ENCODE measurements at places on chromosomes 7 and 10.
A peak's percentile ranks its signal among the peaks of the same experiment; 100 is the strongest.

GRCh38 chr10:43259213-43259991 is 7.5 kb downstream of the RASGEF1A start:
- DNase-seq: no peak
- no peak overlapping the region for H3K4me3 ChIP-seq
- H3K36me3 ChIP-seq: no peaks in the 10 kb centered on the region
- peaks cover 7% of the 10 kb centered on the region for H3K27me3 ChIP-seq
- H3K4me1 ChIP-seq: peaks cover 6% of the 10 kb centered on the region
- no peak overlapping the region for H3K27ac ChIP-seq

DNA sequence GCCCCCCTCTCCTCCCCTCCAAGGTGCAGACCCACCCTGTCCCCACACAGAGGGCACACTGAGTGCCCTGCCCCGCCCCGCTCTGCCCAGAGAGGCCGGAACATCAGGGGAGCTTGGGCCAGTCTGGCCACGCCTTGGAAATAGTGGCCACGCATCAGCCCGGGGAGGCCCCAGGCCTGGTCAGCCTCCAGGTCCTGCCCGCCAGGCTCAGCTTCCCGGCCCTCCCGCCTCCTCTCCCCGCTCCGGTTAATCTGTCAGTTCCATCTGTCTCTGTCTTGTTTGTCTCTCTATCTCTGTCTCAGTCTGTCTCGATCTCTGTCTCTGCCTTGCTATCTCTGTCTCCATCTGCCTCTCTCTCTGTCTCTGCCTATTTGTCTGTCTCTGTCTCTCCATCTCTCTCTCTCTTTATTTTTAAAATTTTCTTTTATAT is 28.9 kb upstream of the TNRC18 start:
- H3K4me1 ChIP-seq: no peaks in the 10 kb centered on the region
- no peaks in the 10 kb centered on the region for H3K36me3 ChIP-seq
- no peak overlapping the region for H3K4me3 ChIP-seq
- peak overlapping the region; percentile 4 for H3K27ac ChIP-seq

DNA sequence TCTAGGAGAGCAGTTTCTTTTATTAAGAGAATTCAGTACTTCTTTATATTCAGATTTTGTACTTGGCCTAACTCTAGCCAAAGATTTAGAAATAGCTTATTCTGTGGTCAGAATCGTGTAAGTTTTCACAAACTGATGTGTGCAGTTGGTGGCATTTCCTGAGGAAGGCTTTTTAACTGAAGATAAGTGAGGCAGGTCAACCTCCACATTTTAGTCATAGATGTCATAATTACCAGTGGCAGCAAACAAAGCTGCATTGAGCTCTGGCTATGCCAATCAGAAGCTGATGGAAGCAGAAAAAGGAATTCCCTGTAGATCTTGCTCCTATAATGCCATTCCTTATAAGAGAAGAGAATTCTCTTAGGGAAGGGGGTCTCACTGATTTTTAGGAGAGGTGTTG is 141.3 kb upstream of the SP8 start:
- H3K4me1 ChIP-seq: no peaks in the 10 kb centered on the region
- H3K27me3 ChIP-seq: no peaks in the 10 kb centered on the region
- H3K36me3 ChIP-seq: no peaks in the 10 kb centered on the region

DNA sequence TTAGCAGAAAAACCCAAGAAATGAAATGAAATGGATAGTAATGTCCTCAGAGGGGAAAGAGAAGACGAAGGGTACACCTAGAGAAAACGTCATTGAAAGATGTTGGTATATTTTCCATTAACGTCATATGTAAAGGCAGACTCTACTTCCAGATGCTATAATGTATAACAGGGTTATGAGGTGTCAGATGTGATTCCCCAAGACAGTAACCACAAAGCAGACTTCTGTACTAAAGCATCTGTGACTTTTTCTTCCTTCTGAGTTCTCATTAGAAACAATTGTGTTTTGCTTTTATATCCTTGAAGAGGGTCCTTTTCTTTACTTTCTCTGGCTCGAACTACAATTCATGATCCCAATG is 37.4 kb downstream of the LRRC72 start:
- H3K4me3 ChIP-seq: no peak overlapping the region
- no peaks in the 10 kb centered on the region for H3K36me3 ChIP-seq
- peaks cover 2% of the 10 kb centered on the region for H3K27me3 ChIP-seq
- no peak overlapping the region for H3K27ac ChIP-seq
- peaks cover 13% of the 10 kb centered on the region for H3K4me1 ChIP-seq
- no peak for DNase-seq

GRCh38 chr7:104902183-104902582 is 111.8 kb upstream of the KMT2E start:
- H3K4me3 ChIP-seq: no peak overlapping the region
- peaks cover 16% of the 10 kb centered on the region for H3K27me3 ChIP-seq
- peaks cover 10% of the 10 kb centered on the region for H3K4me1 ChIP-seq
- no peak overlapping the region for H3K27ac ChIP-seq

DNA sequence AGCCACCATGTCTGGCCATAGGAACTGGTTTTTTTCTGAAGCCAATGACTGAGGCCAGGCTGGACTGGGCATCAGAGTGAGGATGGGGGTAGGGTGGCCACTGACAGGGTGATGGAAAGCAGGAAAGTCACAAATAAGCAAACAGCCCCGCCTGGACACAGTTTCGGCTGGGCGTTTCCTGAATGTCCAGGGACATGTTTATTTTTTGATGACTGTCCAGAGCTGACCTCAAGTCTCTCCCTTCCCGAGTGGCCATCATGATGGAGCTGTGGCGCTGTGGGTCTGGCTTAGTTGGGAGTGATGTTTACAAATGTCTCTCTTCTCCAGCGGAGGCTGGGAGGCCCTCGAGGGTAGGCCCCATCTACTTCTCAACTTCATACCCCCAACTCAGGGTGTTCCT is 37.1 kb upstream of the COMTD1 start:
- H3K4me3 ChIP-seq: no peak overlapping the region
- DNase-seq: no peak
- H3K27me3 ChIP-seq: peaks cover 5% of the 10 kb centered on the region
- H3K4me1 ChIP-seq: no peaks in the 10 kb centered on the region
- H3K27ac ChIP-seq: no peak overlapping the region

- H3K27me3 ChIP-seq: peaks cover 20% of the 10 kb centered on the region
- H3K36me3 ChIP-seq: peaks cover 6% of the 10 kb centered on the region
- H3K4me3 ChIP-seq: peak overlapping the region; percentile 34
- DNase-seq: no peak
- peaks cover 40% of the 10 kb centered on the region for H3K4me1 ChIP-seq
- peak overlapping the region; percentile 25 for H3K27ac ChIP-seq
Measured at GRCh38 chr10:128147064-128147463, 20.8 kb upstream of the MKI67 start.

DNA sequence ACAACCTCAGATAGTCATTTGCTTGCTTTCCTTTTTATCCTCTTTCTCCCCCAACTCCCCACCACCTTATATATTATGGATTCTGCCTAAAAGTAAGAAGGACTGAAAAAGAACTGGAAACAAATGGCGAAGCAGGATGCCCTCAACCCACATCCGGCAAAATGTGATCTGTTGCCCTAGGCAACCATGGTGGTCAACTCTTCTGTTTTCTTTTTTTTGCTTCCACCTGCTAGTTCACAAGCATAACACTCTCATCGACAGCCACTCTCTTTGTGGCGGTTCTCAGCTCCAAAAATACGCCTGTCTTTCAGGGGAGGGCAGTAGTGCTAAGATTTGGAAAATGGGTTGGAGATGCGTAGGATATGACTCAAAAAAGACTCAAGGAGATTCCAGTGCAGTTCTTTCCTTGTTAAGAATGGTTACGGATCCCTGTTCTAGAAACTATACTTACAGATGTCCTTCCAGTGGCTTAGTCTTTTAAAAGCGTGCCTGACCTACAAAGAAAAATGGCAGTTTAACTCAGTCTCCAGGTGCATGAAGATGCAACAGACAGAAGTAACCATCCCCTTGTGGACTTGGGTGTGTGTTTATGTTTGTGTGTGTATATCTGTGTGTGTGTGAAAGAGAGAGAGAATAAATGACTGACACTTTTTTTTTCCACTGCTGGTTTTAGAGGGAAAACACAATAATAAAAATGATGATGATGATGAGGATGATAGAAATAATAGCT is 10.7 kb downstream of the APBB1IP start:
- no peaks in the 10 kb centered on the region for H3K27me3 ChIP-seq
- H3K4me1 ChIP-seq: peaks cover 67% of the 10 kb centered on the region
- DNase-seq: peak; percentile 79
- peaks cover 50% of the 10 kb centered on the region for H3K36me3 ChIP-seq

DNA sequence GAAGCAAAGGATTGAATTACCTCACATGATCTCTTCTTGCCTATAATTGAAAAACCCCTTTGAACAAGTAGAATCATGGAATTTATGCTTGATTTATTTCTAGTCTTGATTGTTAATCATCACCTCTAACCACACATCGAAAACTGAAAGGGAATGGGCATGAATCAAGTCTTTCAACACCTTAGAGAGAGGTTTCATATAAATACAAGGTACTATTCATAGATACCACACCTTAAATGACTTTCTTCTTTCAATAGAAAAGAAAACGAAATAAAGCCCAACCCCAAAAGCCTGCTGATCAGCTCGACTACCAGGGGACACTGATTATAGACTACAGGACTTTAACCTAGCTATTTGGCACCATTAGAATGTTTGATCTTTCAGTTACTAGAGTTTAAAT is 128.6 kb upstream of the PTPRZ1 start:
- H3K27ac ChIP-seq: no peak overlapping the region
- DNase-seq: no peak
- no peaks in the 10 kb centered on the region for H3K36me3 ChIP-seq
- H3K4me3 ChIP-seq: no peak overlapping the region
- H3K4me1 ChIP-seq: no peaks in the 10 kb centered on the region

- H3K27ac ChIP-seq: no peak overlapping the region
- no peaks in the 10 kb centered on the region for H3K36me3 ChIP-seq
- H3K27me3 ChIP-seq: peaks cover 12% of the 10 kb centered on the region
- no peaks in the 10 kb centered on the region for H3K4me1 ChIP-seq
- DNase-seq: no peak
Measured at GRCh38 chr10:29389935-29390334, 101.1 kb downstream of the LYZL1 start.

DNA sequence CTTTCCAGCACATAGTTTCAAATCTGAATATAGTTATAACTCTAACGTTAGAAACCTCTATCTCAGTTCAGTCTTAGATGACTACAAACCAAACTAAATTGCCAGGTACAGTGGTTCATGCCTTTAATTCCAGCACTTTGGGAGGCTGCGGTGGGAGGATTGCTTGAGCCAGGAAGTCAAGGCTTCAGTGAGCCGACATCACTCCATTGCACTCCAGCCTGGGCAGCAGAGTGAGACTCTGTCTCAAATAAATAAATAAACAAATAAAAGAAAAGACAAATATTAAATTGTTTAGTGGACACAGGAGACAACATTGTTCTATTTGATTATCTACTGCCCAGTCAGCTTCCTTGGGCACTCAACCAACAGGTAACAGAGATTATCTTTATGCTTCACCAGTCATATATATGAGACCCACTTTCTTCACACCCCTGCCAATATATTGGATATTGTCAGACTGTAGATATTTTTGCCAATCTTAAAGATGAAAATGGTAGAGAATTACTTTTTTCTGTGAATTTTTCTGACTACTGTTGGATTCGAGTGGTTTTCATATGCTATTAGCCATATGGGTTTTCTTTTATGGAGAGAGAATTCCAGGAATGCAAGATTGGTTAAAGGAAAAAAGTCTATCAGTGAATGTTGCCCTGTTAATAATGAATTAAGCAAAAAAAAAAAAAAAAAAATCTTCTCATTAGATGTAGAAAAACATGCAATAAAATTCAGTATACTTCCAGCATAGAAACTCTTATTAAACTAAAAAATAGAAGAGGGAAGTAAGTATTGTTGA is 16.0 kb downstream of the HDAC9 start:
- peaks cover 15% of the 10 kb centered on the region for H3K4me1 ChIP-seq
- H3K27ac ChIP-seq: no peak overlapping the region
- H3K27me3 ChIP-seq: no peaks in the 10 kb centered on the region
- no peaks in the 10 kb centered on the region for H3K36me3 ChIP-seq
- H3K4me3 ChIP-seq: no peak overlapping the region
- no peak for DNase-seq

DNA sequence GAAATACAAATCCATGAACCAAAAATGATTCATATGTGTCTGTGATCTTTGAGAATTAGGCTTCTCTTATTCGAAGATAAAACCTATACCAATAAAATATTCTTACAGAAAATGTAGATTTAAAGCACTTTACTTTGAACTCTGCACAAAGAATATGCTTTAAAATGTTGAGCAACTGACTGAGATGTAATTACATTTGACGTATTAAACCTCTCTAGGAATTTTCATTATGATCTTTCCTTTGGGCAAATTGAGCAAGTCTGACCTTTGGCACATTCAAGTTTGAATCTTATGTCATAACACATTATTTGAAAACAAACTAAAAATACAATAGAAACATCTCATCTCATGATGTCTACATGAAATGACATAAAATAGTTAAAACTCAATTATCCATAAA is 69.2 kb upstream of the AHR start:
- no peak overlapping the region for H3K4me3 ChIP-seq
- H3K27me3 ChIP-seq: no peaks in the 10 kb centered on the region
- no peak for DNase-seq

DNA sequence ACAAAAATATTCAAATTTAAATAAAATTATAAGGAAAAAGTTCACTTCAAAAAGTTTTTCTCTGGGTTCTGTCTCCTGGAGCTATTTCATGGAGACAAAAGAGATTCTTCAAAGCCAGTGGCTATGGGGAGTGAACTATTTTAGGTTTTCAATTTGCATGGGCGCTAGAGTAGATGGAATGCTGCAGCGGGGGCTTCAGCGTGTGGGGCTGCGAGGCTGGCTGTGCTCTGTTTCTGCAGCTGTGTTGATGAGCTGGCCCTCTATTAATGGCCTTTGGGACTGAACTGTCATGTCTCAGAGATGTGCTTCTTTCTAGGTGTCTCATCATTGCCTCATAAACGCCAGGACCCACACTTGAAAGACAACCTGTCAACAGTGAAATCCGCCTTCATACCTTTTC is 108.4 kb upstream of the NPY start:
- H3K36me3 ChIP-seq: no peaks in the 10 kb centered on the region
- H3K27me3 ChIP-seq: no peaks in the 10 kb centered on the region
- no peak overlapping the region for H3K4me3 ChIP-seq
- DNase-seq: no peak

- H3K4me3 ChIP-seq: no peak overlapping the region
- peaks cover 7% of the 10 kb centered on the region for H3K27me3 ChIP-seq
- no peaks in the 10 kb centered on the region for H3K4me1 ChIP-seq
- no peak for DNase-seq
- no peak overlapping the region for H3K27ac ChIP-seq
Measured at GRCh38 chr10:119976421-119976820, 83.9 kb downstream of the SEC23IP start.

DNA sequence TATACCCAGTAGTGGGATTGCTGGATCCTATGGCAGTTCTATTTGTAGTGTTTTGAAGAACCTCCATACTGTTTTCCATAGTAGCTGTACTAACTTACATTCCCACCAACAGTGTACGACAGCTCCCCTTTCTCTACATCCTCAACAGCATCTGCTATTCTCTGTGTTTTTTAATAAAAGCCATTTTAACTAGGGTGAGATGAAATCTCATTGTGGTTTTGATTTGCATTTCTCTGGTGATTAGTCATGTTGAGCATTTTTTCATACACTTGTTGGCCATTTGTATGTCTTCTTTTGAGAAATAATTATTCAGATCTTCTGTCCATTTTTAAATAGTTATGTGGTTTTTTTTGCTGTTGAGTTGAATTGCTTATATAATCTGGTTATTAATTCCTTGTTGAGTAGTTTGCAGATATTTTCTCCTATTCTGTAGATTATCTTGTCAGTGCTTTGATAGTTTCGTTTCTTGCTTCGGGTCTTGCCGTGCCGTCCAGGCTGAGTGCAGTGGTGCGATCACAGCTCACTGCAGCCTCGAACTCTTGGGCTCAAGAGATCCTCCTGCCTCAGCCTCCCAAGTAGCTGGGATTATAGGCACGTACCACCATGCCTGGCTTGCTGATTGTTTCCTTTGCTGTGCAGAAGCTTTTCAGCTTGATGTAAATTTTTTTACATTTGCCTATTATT is 12.0 kb downstream of the MTG1 start:
- DNase-seq: no peak
- no peaks in the 10 kb centered on the region for H3K27me3 ChIP-seq
- H3K4me1 ChIP-seq: peaks cover 40% of the 10 kb centered on the region
- H3K27ac ChIP-seq: no peak overlapping the region

Measured in activated T-helper 1 cell treated with anti-CD3 and anti-CD28 coated beads, Interleukin-12 subunit alpha, Interleukin-12 subunit beta, Interleukin-2, Interleukin-4 antibody, amounts not matched to agents 30 ng/mL and 10 ng/mL and 1 ng/mL, durations not matched to agents 14 hours and 24 hours and 36 hours (primary cell).